ENCODE measurements at places on chromosomes 1 and 21.

GRCh38 chr1:101924700-101925099, 72.0 kb downstream of the OLFM3 start:
- no peaks in the 10 kb centered on the region for H3K27me3 ChIP-seq
- no peak overlapping the region for H3K4me3 ChIP-seq
- H3K27ac ChIP-seq = no peak overlapping the region
- no peaks in the 10 kb centered on the region for H3K36me3 ChIP-seq
- DNase-seq = no peak

GRCh38 chr21:28247454-28248020, 745.1 kb downstream of the LTN1 start:
- no peaks in the 10 kb centered on the region for H3K27me3 ChIP-seq
- H3K4me3 ChIP-seq = no peak overlapping the region

DNA sequence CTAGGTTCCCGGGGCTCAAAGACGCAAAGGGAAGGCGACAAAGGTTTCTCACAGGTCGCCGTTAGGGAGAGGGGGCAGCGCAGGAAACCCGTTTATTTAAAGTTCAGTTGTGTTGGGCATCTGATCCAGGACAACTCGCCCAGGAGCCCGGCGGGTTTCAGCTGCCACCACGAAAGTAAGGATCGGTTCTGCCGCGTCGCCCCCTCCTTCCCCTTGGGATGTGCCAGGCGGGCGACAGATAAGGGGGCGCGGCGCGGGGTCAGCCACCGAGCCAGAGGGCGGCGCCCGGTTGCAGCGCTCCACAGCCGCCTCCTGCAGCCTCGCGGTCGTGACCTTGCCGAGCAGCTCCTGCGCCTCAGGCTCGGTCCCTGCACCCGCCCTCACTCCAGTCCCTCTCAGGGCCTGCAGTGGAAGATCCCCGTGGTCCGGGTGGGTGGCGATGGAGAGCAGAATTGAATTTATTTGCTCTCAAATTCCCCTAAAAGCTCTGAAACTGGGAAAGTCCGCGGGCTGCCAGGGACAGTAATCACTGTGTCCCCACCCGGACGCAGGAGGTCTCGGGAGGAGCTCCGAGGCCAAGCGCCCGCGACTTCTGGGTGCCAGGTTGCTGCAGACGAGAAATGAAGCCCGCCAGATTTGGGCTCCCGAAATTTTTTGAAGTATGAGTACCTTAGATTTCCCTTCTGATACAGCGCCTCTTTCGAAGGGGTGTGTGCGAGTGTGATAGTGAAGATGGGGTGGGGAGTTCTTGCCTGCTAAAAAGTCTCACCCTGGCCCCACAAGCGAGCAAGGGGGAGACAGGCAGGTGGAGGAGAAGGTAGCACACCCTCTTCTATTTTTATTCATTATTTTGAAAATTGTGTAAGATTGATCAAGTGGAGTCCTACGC, 28.4 kb upstream of the NFIA start:
- DNase-seq = no peak
- peaks cover 24% of the 10 kb centered on the region for H3K4me1 ChIP-seq
- H3K36me3 ChIP-seq = peaks cover 5% of the 10 kb centered on the region
- no peak overlapping the region for H3K27ac ChIP-seq

GRCh38 chr1:116218922-116219321, 107.7 kb downstream of the MAB21L3 start:
- no peaks in the 10 kb centered on the region for H3K27me3 ChIP-seq
- no peak for DNase-seq
- no peak overlapping the region for H3K4me3 ChIP-seq
- H3K27ac ChIP-seq = no peak overlapping the region

- no peak overlapping the region for H3K27ac ChIP-seq
- no peak overlapping the region for H3K4me3 ChIP-seq
- no peak for DNase-seq
- H3K27me3 ChIP-seq = no peaks in the 10 kb centered on the region
- H3K36me3 ChIP-seq = peaks cover 2% of the 10 kb centered on the region
- peaks cover 25% of the 10 kb centered on the region for H3K4me1 ChIP-seq
Measured at GRCh38 chr1:23371987-23372880, 2.6 kb upstream of the ZNF436 start.

DNA sequence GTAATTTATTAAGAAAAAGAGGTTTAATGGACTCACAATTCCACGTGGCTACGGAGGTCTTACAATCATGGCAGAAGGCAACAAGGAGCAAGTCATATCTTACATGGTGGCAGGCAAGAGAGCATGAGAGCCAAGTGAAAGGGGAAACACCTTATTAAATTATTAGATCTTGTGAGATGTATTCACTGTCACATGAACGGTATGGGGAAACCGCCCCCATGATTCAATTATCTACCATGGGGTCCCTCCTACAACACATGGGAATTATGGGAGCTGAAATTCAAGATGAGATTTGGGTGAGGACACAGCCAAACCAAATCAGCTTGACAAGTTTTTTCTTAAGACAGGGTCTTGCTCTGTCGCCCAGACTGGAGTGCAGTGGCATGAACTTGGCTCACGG, 14.3 kb downstream of the DAP3 start:
- H3K4me3 ChIP-seq = no peak overlapping the region
- no peaks in the 10 kb centered on the region for H3K27me3 ChIP-seq
- H3K4me1 ChIP-seq = peaks cover 46% of the 10 kb centered on the region
- H3K36me3 ChIP-seq = no peaks in the 10 kb centered on the region
- DNase-seq = no peak

DNA sequence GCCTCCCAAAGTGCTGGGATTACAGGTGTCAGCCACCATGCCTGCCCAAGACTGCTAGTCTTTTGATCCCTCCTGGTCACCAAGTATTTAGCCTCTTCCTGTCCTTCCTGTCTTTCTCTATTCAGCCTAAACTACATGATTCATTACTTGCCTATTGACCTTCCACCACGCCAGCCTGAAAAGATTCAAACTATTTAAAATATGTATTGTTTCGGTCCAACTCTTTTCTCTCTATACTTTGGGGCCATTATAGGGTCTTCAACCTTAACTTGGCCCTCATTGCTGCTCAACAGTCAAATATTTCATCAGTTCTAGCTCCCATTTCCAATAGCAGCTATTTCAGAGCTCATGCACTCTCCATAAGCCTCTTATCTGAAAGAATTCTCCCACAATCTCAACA, 153.0 kb downstream of the TNFSF18 start:
- no peaks in the 10 kb centered on the region for H3K27me3 ChIP-seq
- H3K4me1 ChIP-seq = peaks cover 20% of the 10 kb centered on the region
- no peak overlapping the region for H3K27ac ChIP-seq

DNA sequence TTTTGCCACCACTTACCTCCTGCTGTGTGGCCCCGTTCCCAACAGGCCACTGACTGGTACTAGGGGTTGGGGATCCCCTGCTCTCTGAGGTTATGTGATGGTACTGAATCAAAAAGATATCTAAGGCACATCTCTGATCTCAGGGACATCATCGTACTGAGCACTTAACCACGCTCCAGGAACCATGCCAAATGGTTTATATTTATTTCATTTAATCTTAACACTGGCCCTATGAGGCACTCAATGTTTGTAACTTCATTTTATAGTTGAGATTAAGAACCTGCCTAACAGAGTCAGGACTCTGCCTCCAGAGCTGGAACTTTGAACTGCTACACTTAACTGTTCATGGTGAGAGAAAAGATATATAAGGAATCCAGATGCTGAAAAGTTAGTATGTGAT, 98.0 kb upstream of the HP1BP3 start:
- no peaks in the 10 kb centered on the region for H3K27me3 ChIP-seq
- no peak overlapping the region for H3K4me3 ChIP-seq
- H3K36me3 ChIP-seq = peaks cover 4% of the 10 kb centered on the region
- H3K4me1 ChIP-seq = no peaks in the 10 kb centered on the region
- no peak for DNase-seq

DNA sequence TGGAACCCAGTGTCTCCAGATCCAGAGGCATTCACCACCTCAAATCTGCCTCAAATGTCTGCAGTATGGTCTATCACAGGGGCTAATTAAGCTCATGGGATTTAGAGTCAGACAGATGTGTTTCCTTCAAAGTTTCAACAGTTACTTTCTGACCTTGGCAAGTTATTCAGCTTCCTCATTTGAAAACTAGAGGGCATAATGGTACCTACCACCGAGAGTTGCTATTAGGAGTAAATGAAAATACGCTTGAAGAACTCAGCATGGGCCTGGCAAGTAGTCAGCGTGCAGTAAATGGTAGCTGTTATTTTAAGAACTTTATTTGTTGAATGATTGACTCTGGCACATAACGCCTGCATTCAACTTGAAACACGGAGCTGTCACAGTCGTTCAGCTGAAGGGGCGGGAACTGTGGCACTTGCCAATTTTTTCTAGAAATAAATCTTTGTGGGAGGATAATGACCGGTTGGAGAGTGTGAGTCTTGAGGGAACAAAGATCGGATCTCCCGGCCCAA, 1.2 kb upstream of the CAP1 start:
- DNase-seq = peak; percentile 48
- peaks cover 28% of the 10 kb centered on the region for H3K36me3 ChIP-seq
- H3K27me3 ChIP-seq = no peaks in the 10 kb centered on the region
- peak overlapping the region; percentile 76 for H3K4me3 ChIP-seq
- peak overlapping the region; percentile 96 for H3K27ac ChIP-seq

DNA sequence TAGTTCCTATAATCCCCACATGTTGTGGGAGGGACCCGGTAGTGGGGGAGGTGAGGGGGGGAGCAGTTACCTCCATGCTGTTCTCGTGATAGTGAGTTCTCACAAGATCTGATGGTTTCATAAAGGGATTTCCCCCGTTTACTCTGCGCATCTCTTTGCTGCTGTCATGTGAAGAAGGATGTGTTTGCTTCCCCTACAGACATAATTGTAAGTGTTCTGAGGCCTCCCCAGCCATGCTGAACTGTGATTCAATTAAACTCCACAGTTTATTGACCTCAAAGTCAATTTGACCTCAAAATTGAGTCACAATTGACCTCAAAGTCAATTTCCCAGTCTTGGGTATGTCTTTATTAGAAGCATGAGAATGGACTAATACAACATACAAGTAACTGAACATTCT, 19.7 kb downstream of the DPH5 start:
- peak overlapping the region; percentile 27 for H3K27ac ChIP-seq
- H3K36me3 ChIP-seq = peaks cover 4% of the 10 kb centered on the region
- H3K27me3 ChIP-seq = no peaks in the 10 kb centered on the region
- no peak for DNase-seq

DNA sequence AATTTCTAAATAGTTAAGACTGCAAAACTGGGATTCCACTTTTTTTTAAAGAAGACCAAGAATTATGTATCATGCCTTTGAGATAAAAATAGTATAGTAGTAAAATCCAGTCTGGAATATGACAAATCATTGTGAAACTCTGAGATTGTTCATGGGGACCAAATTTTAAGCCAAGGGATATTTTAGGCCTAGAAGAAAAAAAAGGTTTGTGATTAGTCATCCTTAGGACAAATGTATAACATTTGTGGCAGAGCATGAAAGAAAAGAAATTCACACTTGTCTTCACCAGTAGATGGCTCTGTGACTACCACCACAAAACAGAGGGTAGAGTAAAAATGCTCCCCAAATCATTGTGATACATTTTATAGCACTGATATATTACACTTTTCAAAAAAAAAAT, 226.1 kb downstream of the KCTD3 start:
- no peaks in the 10 kb centered on the region for H3K27me3 ChIP-seq
- H3K4me1 ChIP-seq = no peaks in the 10 kb centered on the region
- H3K27ac ChIP-seq = no peak overlapping the region
- DNase-seq = no peak

DNA sequence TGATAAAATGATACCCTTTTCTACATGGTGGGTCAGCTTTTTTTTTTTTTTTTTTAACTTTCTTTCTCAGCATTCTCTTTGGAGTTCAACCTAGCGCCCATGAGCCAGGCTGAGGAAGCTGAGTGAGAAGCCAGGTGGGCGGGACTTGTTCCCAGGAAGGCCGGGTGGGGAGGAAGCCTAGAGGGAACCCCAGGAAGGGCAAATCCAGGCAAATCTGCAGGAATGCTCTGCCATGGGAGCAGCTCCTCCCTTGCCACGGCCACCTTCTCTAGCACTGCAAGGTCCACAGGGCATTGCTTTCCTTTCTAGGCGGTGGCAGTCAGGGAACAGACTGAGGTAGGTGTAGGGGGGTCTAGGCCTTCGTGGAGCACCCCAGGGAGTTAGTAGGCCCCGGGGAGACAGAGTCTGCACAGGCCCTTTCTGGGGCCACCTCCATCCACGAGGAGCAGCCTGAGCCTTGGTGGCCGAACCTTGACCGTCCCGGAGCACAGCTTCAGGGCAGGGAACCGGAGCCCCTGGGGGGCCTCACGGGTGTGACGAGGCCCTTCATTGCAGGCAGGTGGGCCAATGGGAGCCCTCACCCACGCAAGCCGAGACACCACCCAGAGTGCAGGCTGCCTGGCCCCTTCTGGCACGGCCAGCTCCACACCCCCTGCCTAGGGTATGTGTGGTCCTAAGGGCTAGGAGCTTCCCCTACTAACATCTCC, 18.2 kb upstream of the CCDC27 start:
- DNase-seq = no peak
- no peaks in the 10 kb centered on the region for H3K4me1 ChIP-seq
- H3K27me3 ChIP-seq = no peaks in the 10 kb centered on the region

DNA sequence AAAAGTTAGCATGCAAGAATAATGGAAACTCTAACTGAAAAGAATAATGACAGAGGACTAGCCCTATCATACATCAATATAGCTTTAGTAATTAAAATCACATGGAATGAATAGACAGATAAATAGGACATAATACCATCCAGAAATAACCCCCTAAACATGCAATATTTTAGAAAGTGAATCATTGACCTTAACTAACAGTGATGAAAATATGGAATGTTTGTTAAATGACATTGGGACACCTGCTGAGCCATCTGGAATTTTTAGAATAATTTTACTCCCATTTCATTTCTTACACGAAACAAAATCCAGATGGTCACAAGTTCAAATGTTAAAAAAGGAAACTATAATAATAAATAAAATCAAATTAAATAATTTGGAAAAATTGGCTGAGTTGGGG, 53.1 kb upstream of the FMO3 start:
- peaks cover 1% of the 10 kb centered on the region for H3K36me3 ChIP-seq
- H3K4me3 ChIP-seq = no peak overlapping the region
- H3K27me3 ChIP-seq = peaks cover 13% of the 10 kb centered on the region
- H3K27ac ChIP-seq = no peak overlapping the region
- no peaks in the 10 kb centered on the region for H3K4me1 ChIP-seq

- no peak overlapping the region for H3K27ac ChIP-seq
- H3K4me1 ChIP-seq = no peaks in the 10 kb centered on the region
- H3K36me3 ChIP-seq = no peaks in the 10 kb centered on the region
- H3K27me3 ChIP-seq = peaks cover 21% of the 10 kb centered on the region
Measured at GRCh38 chr1:55334160-55334559, 119.0 kb upstream of the USP24 start.
